ENCODE measurements at places on chromosomes 16 and 17.
A peak's percentile ranks its signal among the peaks of the same experiment; 100 is the strongest.

GRCh38 chr17:33517746-33518145 is 224.7 kb upstream of the ASIC2 start:
- no peak for DNase-seq

DNA sequence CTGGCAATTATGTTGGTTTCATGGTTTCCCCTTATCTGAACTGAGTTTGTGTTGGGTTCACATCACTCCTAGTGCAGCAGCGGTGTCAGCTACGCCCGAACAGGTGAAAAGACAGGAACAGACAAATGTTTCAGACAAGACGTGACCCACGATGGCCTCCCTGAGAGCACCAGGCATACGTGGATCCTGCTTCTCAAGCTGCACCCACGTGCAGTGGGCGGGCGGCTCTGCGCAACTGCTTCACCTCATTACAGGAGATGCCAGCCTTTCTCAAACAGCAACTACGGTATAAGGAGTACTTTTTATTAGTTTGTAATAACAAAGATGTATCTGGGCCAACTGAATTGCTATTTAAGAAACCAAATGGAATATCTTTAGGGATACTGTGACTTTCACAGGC is 32.8 kb upstream of the SLC38A8 start:
- DNase-seq = no peak

GRCh38 chr17:29407856-29408255 is 17.7 kb downstream of the TAOK1 start:
- DNase-seq = no peak

GRCh38 chr16:2212362-2213324 is 2.0 kb upstream of the BRICD5 start:
- DNase-seq = peak; percentile 84

- no peak for DNase-seq
Measured at GRCh38 chr17:66260275-66260674, 31.1 kb upstream of the APOH start.

GRCh38 chr16:70681382-70682238 is 4.2 kb downstream of the MTSS2 start:
- peak; percentile 74 for DNase-seq

GRCh38 chr16:84749815-84750214 is 50.0 kb downstream of the USP10 start:
- DNase-seq = no peak

- no peak for DNase-seq
Measured at GRCh38 chr17:53101706-53102105, 721.0 kb upstream of the KIF2B start.

All from C1 segment of cervical spinal cord (tissue), 14 donors.